A549 treated with dexamethasone at 1 μM for 4 hours (cell line): ENCODE measurements at places on chromosomes 1 and 21. TPM values are rescaled to one million over a fixed set of nuclear protein-coding genes. Genes with fewer than 3 reads are reported as not detected.

Gene CHRM3
- total RNA-seq = 0.02 to 0.14 TPM (median 0.04 TPM) in 5 replicates

Gene HAO2
- not detected in 5 replicates for total RNA-seq

Gene S100B
- not detected in 5 replicates for total RNA-seq

Gene TRIM58
- total RNA-seq = not detected in 5 replicates

Gene BARHL2
- total RNA-seq = not detected in 5 replicates

Gene RGS18
- not detected in 5 replicates for total RNA-seq

Gene IFI16
- total RNA-seq = 2.4 to 3.3 TPM (median 3.0 TPM) in 5 replicates

Gene CRNN
- total RNA-seq = not detected in 5 replicates

Gene WNT3A
- total RNA-seq = 0.02 to 0.07 TPM (median 0.04 TPM) in 4 of 5 replicates, not detected in the other

Gene CRP
- not detected in 5 replicates for total RNA-seq

Gene IPP
- 2.8 to 5.4 TPM (median 4.6 TPM) in 5 replicates for total RNA-seq

Gene HRNR
- total RNA-seq = not detected in 5 replicates

Gene SIPA1L2
- total RNA-seq = 6.7 to 8.6 TPM (median 7.5 TPM) in 5 replicates

Gene IKBKE
- total RNA-seq = 4.4 to 5.4 TPM (median 5.3 TPM) in 5 replicates

Gene LCE2A
- not detected in 5 replicates for total RNA-seq

Gene RAB3B
- 5.4 to 8.9 TPM (median 7.4 TPM) in 5 replicates for total RNA-seq

Gene PROX1
- total RNA-seq = 0.02 to 0.19 TPM (median 0.06 TPM) in 5 replicates

Gene GPN2
- 23.4 to 32.2 TPM (median 28.6 TPM) in 5 replicates for total RNA-seq

Gene KIAA1614
- 0.25 to 1.3 TPM (median 1.0 TPM) in 5 replicates for total RNA-seq

Gene ACTA1
- total RNA-seq = 0.09 to 0.17 TPM (median 0.10 TPM) in 3 of 5 replicates, not detected in the others

Gene TACSTD2
- not detected in 5 replicates for total RNA-seq

Gene OR2AJ1
- total RNA-seq = not detected in 5 replicates

Gene NDUFS2
- total RNA-seq = 80.5 to 103 TPM (median 82.4 TPM) in 5 replicates

Gene TMPRSS3
- 0.09 to 0.53 TPM (median 0.21 TPM) in 5 replicates for total RNA-seq

Gene SLC9C2
- not detected in 5 replicates for total RNA-seq

Gene RUNX1
- 5.6 to 11.1 TPM (median 9.1 TPM) in 5 replicates for total RNA-seq

Gene CD2
- not detected in 5 replicates for total RNA-seq

Gene CD1D
- total RNA-seq = 0.03 to 0.06 TPM (median 0.05 TPM) in 4 of 5 replicates, not detected in the other

Gene LAD1
- 0.90 to 2.2 TPM (median 1.4 TPM) in 5 replicates for total RNA-seq

Gene ITLN2
- 0.66 to 1.1 TPM (median 0.82 TPM) in 5 replicates for total RNA-seq
